ENCODE measurements at places on chromosomes 12 and 14.

DNA sequence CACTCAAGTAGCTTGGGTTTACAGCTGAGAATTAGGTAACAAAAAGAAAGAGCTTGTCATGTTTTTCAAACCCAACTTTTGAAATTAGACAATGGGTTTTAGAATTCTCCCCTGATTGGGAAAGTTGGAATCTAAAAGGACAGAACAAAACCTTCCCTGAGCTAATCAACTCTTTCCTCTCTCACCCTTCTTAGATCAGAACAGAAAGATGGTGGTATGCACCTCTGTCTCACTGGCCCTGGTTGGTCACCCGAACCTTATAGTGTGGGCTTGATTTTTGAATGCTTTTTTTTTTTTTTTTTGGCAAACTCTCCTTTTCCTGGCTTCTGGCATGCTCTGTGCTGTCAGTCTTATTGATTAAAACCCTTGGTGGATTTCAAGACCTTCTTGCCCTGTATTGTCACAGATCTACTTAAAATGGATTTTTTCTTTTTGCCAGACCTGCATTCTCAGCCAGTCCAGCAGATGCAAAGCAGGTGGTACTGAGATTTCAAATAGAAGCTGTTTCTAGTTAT, 251.1 kb upstream of the RMST start:
- no peak for DNase-seq

- DNase-seq = no peak
Observed at GRCh38 chr14:42229294-42229693, 622.6 kb downstream of the LRFN5 start.

DNA sequence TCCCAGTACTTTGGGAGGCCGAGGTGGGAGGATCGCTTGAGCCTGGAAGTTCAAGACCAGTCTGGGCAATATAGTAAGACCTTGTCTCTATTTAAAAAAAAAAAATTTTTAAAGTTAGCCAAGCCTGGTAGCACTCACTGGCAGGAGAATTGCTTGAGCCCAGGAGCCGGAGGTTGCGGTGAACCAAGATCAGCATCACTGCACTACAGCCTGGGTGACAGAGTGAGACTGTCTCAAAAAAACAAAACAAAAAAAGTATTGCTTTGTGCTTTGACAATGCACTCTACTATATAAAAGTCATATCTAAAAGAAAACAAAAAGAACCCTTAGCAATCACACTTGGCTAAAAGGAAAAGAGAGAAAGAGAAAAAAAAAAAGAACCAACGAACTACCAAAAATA, 26.8 kb downstream of the GNPTAB start:
- no peak for DNase-seq

DNA sequence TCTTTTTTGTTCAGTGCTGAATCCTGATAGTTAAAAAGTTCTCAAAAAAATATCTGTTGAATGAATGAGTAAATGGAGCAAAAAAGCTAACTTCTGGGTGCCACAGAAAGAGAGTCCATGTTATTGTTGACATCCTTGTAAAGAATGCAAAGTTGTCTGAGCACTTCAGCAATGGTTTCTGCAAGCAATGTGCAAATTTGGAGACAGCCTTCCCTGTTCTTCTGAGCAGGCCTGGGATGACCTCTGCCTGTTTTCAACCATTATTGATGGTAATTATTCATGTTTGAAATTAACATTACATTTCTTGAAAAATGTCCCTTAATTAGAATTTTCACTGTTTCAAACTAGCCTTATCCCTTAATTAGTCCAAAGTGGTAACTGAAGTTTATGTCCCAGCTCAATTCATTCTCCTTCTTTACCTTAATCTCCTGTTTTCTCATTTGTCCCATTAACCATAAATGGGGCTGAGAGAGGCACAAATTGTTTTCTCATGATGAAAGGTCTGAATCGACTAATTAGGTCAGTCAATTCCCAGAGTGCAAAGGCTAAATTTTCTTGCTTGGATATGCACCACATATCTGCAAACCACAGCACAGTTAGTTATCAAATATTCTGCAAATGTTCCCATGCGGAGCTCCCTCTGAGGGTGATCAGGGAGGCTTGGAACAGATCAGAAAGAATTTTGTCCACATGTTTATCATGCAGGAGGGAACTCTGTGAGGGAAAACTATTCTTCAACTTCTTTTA, 139.4 kb upstream of the KRR1 start:
- no peak for DNase-seq

GRCh38 chr12:24738441-24738840, 210.5 kb downstream of the BCAT1 start:
- DNase-seq = no peak

DNA sequence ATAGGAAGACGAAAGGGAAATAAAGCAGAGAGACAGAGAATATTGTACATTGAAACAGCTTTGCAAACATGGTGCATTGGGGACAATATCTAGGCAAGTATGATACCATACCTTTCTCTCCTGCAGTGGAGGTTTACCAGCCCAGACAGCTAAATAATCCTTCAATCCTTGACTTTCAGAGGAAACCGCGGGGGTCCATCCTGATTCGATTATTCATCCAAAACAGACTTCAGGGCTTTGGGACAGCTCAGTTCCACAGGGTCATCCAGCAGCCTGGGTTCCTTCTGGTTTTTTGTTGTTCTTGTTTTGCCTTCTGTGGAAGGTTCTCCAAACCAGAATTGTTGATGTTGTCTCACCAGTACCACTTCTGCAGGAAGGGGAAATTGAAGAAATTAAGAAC, 81.5 kb downstream of the LGR5 start:
- DNase-seq = no peak

- no peak for DNase-seq
Observed at GRCh38 chr14:89753828-89754412, 200.6 kb downstream of the EFCAB11 start.

DNA sequence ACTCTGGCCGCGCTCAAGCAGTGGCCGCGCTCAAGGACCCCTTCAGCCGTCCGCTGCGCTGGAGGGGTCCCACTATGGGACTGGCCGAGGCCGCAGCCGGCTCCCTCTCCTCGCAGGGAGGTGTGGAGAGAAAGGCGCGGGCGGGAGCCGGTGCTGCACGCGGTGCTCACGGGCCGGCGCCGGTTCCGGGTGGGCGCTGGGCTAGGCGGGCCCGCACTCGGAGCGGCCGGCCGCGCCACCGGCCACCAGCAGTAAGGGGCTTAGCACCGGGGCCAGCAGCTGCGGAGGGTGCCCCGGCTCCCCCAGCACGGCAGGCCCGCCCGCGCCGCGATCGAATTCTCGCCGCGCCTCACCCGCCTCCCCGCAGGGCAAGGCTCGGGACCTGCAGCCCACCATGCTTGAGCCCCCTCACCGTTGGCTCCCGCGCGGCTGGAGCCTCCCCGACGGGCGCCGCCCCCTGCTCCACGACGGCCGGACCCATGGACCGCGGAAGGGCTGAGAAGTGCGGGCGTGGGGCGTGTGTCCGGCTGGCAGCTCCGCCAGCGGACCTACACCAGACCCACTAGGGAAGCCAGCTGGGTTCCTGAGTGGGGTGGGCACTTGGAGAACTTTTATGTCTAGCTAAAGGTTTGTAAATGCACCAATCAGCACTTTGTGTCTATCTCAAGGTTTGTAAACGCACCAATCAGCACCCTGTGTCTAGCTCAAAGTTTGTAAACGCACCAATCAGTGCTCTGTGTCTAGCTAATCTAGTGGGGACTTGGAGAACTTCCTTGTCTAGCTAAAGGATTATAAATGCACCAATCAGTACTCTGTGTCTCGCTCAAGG, 49.5 kb downstream of the KLHL28 start:
- no peak for DNase-seq

- DNase-seq = no peak
Observed at GRCh38 chr12:29187756-29188155, 38.7 kb downstream of the FAR2 start.

DNA sequence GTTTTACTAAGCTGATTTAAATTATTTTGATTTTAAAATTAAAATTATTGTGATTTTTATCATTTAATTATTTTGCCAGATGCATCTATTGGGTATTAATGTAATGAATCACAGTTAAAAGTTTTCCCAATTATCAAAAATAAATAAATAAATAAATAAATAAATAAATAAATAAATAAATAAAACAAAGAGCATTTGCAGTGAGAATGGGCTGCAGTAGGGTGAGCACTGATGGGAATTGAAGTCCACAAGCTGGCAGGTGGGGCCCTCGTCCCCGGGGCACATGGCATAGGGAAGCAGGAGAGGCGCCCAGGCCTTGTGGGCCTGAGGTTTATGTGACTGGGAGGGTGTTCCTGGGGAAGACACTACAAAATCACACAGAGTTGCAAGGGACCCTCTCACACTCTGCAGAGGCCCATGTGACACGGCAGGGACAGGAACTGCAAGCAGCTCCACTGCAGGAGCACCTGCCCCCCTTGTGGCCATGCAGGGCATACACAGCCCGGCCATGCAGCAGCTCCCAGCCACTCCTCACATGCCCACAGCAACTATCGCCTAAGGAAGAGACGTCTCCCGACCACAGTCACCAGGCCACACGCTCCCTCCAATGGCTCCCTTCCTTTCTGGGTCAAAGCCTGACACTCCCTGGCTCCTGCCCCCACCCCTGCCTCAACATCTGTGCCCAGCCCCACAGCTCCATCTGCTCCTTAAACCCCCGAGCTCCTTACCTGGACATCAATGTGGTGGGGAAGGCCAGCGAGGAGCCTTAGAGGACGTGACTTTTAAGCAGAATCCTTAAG, 256.3 kb upstream of the SFSWAP start:
- no peak for DNase-seq

DNA sequence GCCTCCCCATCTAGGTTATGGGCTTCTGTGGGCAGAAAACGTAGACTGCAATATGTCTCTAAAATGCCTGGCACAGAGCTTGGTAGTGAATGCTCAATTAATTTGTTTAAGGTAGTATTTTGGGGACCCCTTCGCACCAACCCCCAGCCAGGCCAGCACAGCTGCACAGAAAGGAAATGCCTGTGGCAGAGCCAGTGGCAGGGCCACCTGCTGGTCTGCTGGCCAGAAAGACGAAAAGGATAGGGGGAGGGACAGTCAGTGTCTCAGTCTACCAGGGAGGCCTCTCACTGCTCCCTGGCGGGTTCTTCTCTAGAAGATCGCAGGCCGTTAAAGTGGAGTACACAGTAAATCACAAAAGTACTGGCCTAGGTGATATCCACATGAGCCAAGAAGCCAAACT, 3.5 kb downstream of the RAB15 start:
- DNase-seq = no peak

- no peak for DNase-seq
Observed at GRCh38 chr12:101696251-101697196, 916 bp upstream of the CHPT1 start.

- no peak for DNase-seq
Observed at GRCh38 chr12:11071414-11071813, 9.3 kb upstream of the TAS2R46 start.

GRCh38 chr12:51192284-51192671, 19.3 kb upstream of the TFCP2 start:
- DNase-seq = no peak

GRCh38 chr12:109356577-109356976, 8.9 kb downstream of the MYO1H start:
- no peak for DNase-seq

DNA sequence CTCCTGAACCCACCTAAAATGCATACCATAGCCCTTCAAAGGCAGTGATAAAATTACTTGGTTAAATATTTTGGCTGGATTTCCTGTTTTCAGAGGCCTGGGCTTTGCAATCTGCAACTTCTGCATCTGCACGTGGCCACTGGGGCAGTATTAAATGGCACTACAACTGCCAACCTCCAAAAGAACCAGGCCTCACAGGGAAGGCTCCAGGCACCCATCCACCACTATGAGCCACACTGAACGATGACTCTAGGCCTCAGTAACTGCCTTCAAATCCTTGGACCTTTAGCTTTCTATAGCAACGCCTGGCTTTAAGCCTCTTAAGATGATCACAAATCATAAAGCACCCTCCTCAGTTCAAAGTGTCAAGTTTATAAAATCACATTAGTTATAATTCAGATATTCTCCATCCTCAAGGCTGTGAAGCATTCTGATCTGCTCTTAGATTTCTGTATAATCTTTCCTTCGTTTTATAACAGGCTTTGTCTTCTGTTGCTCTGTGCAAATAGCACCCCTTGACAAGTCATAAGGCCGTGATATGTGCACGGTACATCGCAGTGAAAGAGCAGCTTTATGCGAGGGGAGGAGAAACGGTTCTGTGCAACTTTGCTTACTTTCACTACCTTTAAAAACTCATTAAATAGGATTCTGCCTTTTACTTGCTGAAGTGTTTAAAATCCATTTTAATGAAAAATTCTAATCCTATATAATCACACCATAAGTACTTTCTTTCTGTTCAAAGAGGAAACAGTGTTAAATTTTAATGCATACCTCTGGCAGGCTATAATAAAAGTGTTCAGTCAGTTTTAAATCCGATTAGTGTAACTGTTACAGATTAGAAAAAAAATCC, 196.4 kb upstream of the G2E3 start:
- DNase-seq = no peak

DNA sequence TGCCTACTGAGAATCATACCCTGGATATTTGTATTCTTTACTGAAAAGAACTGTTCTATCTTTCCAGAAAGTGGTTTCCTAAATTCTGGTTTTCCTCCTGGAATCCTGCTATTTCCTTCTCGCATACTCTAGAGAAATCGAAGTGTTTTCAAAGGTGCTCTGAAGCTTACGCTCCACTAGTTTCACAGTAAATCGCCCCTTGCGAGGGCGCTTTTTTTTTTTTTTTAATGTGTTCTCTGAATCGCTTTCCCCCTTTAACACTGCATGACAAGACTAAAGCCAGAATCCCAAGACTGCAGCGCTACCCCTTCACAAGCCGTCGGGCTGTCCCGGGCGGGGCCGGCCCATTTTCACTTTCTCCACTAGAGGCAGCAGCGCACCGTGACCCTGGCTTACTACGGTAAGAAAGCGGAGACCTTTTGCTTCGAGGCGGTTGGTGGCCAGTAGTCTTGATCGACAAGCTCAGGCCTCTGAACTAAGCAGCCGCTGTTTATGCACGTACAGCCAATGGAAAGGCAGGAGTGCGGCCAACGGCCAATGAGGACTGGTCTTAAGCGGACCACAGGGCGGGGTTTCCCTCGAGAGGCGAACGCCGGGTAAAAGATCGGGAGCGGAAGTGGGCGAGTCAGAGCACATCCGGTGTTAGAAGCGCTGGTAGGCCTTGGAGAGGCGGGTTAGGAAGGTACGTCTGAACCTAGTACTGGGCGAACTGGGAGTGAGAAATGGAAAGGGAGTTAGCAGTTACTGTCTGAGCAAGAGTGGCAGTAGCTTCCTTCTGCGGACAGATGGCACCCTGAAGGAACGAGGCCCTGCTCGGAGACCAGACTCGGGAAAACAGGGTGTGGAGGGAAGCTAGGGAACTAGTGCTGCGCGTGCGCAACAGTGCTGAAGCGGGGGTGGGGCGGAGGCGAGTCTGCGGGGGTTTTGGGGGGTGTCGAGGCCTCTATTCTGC, at the start of gene TMBIM6:
Gene TMBIM6, plus strand, starts transcription at position 628 of the 952 bp plus-strand sequence. CDS start 10,937 bp downstream, outside the sequence.
- peak; percentile 100 for DNase-seq

- DNase-seq = no peak
Observed at GRCh38 chr14:75915045-75915444, 66.8 kb downstream of the TGFB3 start.

DNA sequence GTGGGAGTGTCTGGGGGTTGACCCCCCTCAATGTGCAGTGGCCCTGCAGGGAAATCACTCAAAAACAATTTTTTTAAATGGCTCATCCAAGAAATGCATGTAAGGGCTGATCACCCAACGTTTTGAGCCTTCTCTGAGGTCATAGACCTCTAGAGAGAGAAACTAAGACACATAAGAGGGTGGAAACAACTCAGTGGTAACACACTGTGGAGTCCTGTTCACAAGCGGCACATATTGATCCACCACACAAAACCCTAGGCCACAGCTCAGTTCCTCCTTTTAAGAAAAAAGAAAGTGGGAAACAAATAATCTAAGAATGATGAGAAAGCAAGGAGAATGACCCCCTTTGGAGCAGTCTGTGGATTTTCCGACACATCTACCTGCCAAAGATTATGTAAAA, 83.0 kb upstream of the METAP2 start:
- no peak for DNase-seq

GRCh38 chr12:531951-532585, 72.3 kb downstream of the B4GALNT3 start:
- no peak for DNase-seq

Data from CD4-positive, alpha-beta T cell treated with Interleukin-4 for 1 hour (primary cell).